ENCODE measurements at places on chromosomes 11 and 22.

- DNase-seq = no peak
Observed at GRCh38 chr22:44406341-44407170, 91.5 kb downstream of the RTL6 start.

DNA sequence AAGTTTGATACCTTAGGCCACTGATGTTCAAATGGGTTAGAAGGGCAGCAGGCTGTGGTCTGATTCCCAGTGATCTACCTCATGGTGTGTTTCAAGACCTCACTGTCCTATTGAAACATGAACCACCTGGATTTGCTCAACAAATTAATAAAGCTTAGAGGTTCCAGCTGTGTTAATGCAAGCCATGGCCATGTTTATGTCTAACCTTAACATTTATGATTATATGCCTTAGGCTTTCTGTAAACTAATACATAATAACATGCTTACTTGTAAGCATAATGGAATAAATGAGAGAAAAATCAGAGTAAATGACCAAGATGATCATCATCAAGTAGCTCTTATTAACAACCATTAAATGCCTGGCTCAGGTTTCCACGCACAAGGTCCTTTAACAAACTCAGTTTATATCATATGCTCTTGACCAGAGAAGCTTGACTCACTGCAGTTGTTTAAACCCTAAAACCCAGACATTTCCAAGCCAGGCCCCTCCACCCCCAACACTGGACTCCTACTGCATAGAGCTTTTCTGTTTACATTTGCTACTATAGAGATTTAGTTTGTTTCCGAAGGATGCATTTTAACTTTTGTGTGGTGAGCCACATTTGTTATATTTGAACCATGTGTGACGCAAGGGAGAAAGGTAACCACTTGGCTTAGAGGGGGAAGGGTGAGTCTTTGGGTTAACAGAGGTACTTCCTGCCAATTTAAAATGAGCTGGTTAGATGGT lies 43.7 kb downstream of the KREMEN1 start:
- no peak for DNase-seq

- no peak for DNase-seq
Observed at GRCh38 chr22:32969502-32969901, 88.7 kb downstream of the SYN3 start.

GRCh38 chr22:42328130-42328783 lies 57.8 kb upstream of the TCF20 start:
- no peak for DNase-seq

DNA sequence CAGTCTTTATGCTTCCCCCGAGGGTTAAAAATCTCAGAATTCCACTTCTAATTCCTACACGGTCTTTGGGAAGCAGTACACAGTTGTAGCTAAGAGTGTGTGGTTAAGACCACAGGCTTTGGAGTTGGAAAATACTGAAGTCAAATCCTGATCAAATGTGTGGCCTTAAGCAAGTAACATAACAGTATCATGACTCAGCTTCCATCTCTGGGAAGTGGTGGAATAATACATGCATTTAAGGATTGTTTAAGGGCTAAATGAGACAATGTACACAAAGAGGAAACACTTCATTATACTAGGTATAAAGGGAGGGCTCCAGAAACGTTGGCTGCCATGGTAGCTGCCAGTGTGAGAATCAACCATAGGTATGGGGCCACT lies 71.5 kb downstream of the FAT3 start:
- no peak for DNase-seq

GRCh38 chr22:48661984-48662383 lies 1165.7 kb downstream of the BRD1 start:
- DNase-seq = no peak

DNA sequence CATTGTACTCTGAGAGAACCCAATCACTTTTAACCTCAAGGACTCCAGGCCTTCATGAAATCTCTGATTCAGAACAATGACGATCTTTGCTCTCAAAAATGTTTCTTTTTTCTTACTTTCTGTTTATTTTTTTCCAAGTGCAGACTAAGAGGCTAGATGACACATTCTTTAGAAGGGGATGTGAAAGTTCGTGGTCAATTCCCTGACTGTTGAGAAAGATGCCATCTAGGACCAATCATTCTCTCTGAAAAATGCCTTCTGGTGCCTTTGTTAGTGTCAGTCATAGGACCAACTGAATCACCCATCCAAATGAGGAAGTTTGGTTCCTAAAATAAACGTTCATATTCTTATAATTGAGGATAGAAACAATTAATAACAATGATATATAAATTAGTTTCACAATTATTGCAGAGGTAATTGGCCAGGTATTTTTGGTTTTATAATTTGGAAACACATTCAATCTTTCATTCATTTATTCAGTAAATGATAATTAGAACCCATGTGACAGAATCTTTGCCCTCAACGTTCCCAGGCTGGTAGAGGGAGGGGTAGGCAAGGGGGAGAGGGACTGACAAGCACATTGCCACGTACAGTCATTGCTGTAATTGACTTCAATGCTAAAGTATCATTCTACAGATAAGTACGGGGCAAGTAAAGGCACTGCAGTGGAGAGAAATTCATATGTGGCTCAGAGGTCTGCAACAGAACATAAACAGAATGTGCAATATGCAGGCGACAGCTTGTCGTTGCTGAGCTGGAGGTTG lies 333.4 kb upstream of the MPPED2 start:
- peak; percentile 3 for DNase-seq

- no peak for DNase-seq
Observed at GRCh38 chr11:65419460-65419771, 3.2 kb upstream of the NEAT1 start.

- no peak for DNase-seq
Observed at GRCh38 chr11:70584498-70585235, 186.3 kb downstream of the CTTN start.

DNA sequence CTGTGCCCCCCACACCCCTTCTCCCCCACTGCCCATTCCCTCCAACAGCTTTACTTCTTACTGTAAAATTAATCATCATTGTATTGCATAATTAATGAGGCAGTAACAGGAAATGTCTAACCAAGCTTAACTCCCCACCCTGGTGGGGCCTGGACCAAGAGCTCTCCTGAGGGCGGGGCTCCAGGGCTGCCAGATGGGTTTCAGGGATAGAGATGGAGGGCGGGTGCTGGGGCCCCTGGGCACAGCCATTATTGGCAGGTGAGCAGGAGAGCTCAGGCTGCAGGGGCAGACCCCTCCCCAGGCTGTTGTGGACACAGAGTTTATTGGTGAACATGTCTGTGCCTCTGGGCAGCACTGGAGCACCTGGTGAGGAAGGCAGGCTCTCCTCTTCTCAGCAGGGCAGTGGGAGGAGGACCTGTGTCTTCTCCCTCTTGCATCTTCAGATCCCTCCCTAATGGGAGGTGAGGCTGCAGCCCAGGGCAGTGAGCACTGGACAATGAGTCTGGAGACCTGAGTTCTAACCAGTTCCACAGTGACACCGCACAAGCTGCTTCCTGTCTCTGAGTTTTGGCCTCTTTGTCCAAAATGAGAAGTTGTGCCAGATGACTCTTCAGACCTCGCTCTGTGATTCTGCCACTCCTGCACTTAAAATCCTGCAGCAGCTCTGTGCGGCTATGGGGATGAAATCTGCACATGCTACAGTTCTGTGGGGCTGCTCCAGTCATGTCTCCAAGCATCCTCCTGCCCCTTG lies 233.3 kb downstream of the CEP164 start:
- DNase-seq = no peak

DNA sequence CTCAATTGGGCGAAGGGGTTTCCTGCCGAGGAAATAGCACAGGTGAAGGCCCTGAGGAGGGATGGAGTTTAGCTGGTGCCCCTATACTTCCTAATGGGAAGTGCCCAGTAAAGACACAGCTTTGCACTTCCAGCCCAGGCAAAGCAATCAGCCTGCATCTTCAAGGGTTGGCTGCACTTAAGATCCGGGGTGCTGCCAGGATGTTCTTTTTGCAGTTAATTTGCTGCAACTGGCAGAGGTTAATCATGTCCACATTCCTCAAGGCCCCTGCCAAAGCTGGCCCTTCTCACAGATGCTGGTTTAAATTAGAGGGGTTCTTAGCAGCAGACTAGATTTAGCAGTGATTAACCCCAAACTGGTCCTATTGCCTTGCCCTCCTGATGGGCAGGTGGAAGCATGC lies 137.7 kb upstream of the NAV2 start:
- DNase-seq = no peak

- DNase-seq = no peak
Observed at GRCh38 chr11:69930081-69931059, 111.2 kb upstream of the FGF3 start.

GRCh38 chr11:41301023-41301422 lies 158.4 kb downstream of the LRRC4C start:
- no peak for DNase-seq

DNA sequence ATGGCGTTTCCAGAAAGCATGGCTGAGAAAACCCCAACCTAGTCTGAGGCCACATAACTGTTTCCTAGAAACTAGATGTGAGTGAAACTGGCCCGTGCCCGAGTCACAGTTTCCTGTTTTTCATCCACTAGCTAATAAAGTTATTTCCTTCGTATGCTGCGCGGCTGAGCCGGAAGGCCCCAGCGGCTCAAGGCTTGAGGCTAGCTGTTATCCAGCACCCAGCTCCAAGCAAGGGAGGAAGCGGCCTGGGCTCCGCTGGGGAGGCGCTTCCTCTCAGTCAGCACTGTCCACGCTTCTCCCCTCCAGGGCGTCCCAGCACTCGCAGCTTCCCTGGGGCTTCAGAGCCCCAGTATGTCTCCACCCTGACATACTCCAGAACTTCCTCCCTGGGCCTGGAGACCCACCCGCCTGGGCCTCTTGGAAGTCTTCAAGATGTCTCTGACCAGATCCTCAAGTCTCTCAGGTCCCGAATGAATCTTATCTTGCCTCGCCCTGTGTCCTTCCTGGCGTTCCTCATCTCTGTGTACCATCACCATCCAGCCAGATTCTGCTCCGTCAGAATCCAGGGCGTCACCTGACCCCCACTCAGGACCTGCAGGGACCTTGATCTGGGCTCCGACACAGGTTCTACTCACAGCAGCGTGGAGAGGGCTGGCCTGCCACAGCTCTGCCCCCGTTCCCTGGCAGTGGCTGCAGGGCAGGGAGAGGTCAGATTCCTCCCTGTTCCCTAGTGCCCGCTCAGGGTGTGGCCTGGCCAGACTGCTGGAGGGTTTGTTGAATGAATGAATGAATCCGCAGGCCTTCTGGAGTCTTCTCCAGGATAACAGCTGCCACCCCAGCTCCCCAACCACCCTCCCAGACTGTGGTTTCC lies 81.9 kb downstream of the LRRC32 start:
- peak; percentile 63 for DNase-seq

GRCh38 chr11:64542172-64543125 lies 48.6 kb upstream of the SLC22A12 start:
- no peak for DNase-seq

- no peak for DNase-seq
Observed at GRCh38 chr11:33195462-33196173, 34.3 kb upstream of the CSTF3 start.

GRCh38 chr22:26608129-26608528 lies 9.7 kb downstream of the CRYBB1 start:
- DNase-seq = no peak

- no peak for DNase-seq
Observed at GRCh38 chr11:115408036-115408921, 95.9 kb downstream of the CADM1 start.

DNA sequence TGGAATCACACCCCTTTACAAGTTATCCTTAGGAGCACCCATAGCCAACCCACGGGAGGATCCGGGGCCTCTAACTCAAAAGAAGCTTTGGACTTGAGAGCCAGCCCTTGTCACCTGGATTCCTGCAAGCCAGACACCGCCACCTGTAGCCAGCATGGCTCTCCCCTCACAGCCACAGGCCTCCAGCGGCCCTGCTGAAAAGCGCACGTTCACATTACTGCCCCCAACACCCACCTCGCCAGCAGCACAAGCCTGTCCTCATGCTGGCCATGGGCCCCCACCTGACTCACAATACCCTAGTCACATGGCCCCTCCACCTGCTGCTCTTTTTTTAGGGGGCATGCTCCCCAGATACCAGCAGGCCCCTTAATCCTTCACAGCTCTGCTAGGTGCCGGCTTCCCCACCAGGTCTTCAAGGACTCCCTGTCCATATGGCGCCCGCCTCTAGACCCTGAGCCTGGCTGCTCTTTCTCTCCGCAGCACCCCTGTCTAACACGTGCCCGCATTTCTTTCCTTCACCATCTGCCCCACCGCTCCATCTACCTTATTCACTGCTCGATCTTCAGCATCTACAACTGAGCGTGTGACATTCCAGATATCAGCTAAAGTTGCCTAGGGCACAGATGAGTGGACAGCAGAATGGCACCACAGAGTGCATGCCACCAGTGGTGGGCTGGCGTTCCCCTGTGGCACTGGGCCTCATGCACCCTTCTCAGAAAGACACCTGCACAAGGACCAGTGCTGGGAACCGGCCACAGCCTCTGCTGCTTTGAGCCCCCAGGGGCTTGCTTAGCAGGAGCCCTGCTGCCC lies 6.6 kb downstream of the CARS1 start:
- no peak for DNase-seq

DNA sequence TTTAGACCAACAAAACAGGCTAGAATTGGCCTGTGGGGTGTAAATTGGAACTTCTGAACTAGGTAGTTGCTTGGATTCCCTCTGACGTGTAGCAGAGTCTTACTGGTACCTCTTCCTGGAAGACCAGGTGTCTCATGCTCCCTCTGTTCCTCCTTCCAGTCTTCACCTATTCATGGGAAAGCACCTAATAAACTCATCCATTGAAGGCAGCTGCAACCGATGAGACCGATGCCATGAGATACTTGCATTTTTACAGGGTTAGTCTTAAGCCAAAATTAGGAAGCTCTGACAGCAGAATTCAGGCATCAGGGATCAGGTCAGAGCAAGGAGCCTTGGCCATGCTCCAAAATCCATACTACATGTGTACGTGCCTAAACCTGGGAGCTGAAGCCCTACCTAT lies 13.2 kb upstream of the HEPHL1 start:
- no peak for DNase-seq

DNA sequence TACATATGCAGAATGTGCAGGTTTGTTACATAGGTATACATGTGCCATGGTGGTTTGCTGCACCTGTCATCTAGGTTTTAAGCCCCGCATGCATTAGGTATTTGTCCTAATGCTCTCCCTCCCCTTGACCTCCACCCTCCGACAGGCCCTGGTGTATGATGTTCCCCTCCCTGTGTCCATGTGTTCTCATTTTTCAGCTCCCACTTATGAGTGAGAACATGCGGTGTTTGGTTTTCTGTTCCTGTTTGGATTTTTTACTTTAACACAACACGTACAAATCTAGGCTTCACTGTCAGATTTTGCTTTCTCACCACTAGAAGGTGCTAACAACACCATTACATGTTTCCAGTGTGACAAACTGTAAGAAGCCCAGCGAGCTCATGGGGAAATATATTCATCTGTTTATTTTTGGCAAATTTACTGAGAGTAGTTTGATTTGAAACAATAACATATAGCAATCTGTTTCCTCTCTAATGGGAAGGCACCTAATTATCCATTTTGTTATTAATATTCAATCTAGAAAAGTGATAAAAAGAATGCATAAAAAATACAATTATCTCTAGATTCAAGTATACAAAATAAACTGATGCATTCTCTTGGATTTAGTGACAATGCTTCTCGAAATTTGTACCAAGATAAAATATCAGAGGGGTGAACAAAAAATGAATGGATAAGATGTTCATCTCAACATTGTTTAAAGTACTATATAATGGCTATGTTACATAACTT lies 23.2 kb upstream of the BIRC3 start:
- DNase-seq = peak; percentile 81

GRCh38 chr22:32800994-32801536 lies 440 bp upstream of the TIMP3 start:
- no peak for DNase-seq
